Activated T-cell treated with anti-CD3 and anti-CD28 coated beads, Interleukin-2, amount 50 U/mL, for 72 hours (primary cell): ENCODE measurements at places on chromosomes 1 and 21. TPM values are rescaled to one million over a fixed set of nuclear protein-coding genes. Genes with fewer than 3 reads are reported as not detected.

DDAH1 gene
- 0.38 TPM for total RNA-seq

FAM151A gene
- not detected for total RNA-seq

GRCh38 chr1:226698659-226699058 lies 40.4 kb downstream of the ITPKB start:
- DNase-seq = no peak

GRCh38 chr21:44730951-44731579 lies 19.7 kb upstream of the TSPEAR start:
- DNase-seq = no peak

- DNase-seq = no peak
Measured at GRCh38 chr21:37413553-37414291, 47.1 kb downstream of the DYRK1A start.
